ENCODE measurements at places on chromosomes 4 and X. TPM values are rescaled to one million over a fixed set of nuclear protein-coding genes. Genes with fewer than 3 reads are reported as not detected.

GRCh38 chr4:89835413-89835812 lies 1.5 kb downstream of the SNCA start:
- H3K36me3 ChIP-seq, result peaks cover 7% of the 10 kb centered on the region
- no peak for DNase-seq
- H3K4me3 ChIP-seq, result peak overlapping the region; percentile 80
- peaks cover 33% of the 10 kb centered on the region for H3K4me1 ChIP-seq

- H3K4me1 ChIP-seq, result no peaks in the 10 kb centered on the region
- no peak for DNase-seq
- H3K27ac ChIP-seq, result no peak overlapping the region
- no peaks in the 10 kb centered on the region for H3K36me3 ChIP-seq
Observed at GRCh38 chr4:124079174-124079780, 633.3 kb downstream of the ANKRD50 start.

- H3K4me3 ChIP-seq, result no peak overlapping the region
- no peak overlapping the region for H3K27ac ChIP-seq
- peaks cover 1% of the 10 kb centered on the region for H3K36me3 ChIP-seq
- no peak for DNase-seq
Observed at GRCh38 chr4:112485930-112486329, 30.1 kb downstream of the NEUROG2 start.

GRCh38 chrX:121320441-121320840 lies 273.0 kb downstream of the GLUD2 start:
- no peaks in the 10 kb centered on the region for H3K36me3 ChIP-seq
- DNase-seq, result no peak
- no peak overlapping the region for H3K4me3 ChIP-seq
- H3K27me3 ChIP-seq, result peaks cover 2% of the 10 kb centered on the region
- no peak overlapping the region for H3K27ac ChIP-seq

Gene ZNF81
- total RNA-seq, result 9.2 TPM

DNA sequence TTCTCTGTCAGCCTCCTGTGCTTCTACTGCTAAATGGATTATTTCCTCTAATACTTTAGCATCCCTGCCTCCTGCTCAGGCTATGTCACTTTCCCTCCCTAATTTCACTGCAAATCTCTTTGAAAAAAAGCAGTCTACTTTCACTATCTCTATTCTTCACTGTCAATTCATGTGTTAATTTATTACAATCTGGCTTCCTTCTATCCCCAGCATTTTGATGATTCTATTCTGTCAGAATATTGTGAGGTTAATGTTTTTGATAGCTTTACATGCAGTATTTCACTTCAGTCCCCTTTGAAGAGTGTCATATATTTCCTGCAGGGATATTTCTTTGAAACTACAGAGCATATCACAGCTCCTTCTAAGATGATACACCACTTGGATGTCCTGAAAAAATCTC lies 203.2 kb downstream of the GRID2 start:
- no peaks in the 10 kb centered on the region for H3K36me3 ChIP-seq
- no peak for DNase-seq
- H3K27me3 ChIP-seq, result no peaks in the 10 kb centered on the region
- H3K4me1 ChIP-seq, result no peaks in the 10 kb centered on the region

Gene CXorf65
- 17.1 TPM for total RNA-seq

Gene TCEAL7
- not detected for total RNA-seq

Gene UNC5C
- not detected for total RNA-seq

DNA sequence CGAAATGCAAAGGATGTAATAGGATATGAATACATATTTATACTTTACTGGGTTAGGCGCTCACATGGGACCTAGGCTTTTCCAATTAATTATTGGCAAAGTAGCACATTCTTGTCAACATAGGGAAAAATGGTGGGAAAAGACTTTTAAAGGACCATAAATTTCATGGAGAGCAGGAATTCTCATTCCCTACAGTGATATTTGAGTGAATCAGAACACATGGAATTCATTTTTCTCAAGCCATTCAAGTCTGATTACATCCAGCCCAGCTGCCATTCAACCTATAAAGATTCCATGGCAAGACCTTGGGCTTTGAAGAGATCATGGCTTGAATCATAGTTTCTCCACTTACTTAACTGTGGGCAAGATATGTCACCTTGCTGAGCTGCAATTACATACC lies 150.4 kb downstream of the SOWAHB start:
- H3K4me1 ChIP-seq, result no peaks in the 10 kb centered on the region
- no peak for DNase-seq
- no peaks in the 10 kb centered on the region for H3K36me3 ChIP-seq
- peaks cover 16% of the 10 kb centered on the region for H3K27me3 ChIP-seq

All from activated T-helper 1 cell treated with anti-CD3 and anti-CD28 coated beads, Interleukin-12 subunit alpha, Interleukin-12 subunit beta, Interleukin-2, Interleukin-4 antibody, amounts not matched to agents 30 ng/mL and 10 ng/mL and 1 ng/mL, durations not matched to agents 14 hours and 24 hours and 36 hours (primary cell).